CD8-positive, alpha-beta T cell (primary cell): ENCODE measurements at places on chromosomes 6 and 20.

DNA sequence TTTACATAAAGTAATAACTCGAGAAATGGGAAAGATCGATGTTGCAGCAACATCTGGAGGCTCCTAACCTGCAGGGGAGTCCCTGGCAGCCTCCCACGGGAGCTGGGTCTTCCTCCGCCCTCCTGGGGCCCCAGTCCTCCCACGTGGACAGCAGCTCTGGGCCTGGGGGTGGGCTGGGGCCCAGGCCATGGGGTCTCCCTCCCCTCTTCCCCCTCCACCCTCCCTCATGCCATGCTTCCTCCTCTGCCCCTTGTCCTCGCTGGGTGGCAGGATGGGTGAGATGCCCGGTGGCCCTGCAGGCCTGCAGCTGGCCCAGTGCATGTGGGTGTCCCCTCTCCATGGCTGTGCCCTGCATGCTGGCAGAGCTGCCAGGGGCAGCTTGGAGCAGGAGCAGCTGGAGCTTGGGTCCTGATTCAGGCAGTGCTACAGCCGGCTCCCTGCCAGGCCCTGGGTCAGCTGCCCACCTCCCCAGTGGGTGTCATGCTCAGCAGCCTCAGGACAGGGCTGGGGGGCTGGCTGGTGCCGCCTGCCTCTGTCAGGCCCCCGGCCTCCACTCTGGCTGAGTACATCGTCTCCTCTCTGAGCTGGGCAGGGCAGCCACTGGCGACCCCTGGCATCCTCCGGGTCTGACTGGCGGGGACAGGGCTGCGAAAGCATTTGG lies 48.9 kb upstream of the BHLHE23 start:
- no peak for DNase-seq

GRCh38 chr6:41469156-41470028 lies 76.8 kb upstream of the FOXP4 start:
- no peak for DNase-seq

GRCh38 chr6:74764486-74764885 lies 441.4 kb downstream of the COL12A1 start:
- DNase-seq: no peak

DNA sequence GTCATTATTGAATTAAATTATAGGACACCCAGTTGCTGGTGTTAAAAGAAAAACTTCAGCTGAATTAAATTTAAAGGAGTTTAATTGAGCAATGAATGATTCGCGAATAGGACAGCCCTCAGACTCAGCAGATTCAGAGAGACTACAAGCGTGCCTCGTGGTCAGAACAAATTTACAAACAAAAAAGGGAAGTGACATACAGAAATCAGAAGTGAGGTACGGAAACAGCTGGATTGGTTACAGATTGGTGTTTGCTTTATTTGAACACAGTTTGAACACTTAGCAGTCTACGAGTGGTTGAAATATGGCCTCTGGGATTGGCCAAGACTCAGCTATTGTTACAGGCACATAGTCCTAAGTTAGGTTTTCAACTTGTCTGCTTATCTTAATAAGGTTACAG lies 25.8 kb upstream of the TNFRSF21 start:
- DNase-seq: no peak

GRCh38 chr6:41687501-41688175 lies 47.8 kb downstream of the TFEB start:
- DNase-seq: no peak

DNA sequence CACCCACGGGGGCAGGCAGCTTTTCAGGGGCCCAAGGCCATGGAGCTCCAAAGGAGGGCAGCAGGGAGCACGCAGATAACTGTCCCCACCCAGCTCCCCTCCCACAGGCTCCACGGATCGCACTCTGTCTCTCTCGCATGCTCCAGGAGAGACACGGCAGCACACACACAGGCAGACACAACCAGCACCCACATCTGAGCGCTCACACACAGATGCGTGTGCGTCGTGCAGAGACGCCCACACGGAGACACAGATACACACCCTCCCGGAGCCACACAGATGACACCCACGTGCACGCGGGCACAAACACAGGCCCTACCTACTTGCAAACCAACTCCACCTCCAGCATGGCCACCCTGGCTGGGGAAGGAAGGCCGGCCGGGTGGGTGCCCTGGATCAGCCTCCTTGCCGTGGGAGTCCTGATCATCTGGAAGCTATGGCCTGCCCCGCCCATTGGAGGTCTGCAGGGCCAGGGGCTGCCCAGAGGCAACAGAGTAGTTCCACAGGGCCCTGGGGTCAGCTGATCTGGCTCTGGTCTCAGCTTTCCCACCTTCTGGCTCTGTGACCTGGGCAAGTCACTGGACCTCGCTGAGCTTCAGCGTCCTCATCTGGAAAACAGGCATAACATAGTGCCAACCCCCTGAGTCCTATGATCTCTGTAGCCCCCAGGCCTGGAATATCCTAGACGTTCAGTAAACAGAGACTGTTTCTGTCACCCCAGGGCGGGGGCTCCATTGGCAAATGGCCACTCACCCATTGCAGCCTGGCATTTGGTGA lies 31.5 kb downstream of the AAR2 start:
- no peak for DNase-seq

DNA sequence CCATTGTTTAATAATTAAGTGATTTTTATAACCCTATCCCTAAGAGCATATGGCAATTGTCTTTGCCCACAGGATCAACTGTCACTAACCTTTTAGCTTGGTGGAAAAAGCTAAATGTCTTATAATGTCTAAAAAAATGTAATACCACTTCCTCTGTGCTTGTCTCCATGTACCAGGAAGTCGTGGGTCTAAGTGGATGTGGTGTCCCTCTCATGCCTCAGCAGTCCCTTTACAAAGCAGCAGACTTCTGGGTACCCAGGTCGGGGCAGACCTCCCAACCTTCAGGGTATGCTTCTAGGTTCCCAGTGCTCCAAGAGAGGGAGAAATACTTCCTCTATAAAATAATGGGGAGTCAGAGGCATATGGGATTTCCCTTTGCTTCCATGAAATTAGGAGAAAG lies 74.7 kb downstream of the ZHX3 start:
- no peak for DNase-seq

GRCh38 chr20:44271915-44272663 lies 25.0 kb downstream of the GDAP1L1 start:
- DNase-seq: no peak

DNA sequence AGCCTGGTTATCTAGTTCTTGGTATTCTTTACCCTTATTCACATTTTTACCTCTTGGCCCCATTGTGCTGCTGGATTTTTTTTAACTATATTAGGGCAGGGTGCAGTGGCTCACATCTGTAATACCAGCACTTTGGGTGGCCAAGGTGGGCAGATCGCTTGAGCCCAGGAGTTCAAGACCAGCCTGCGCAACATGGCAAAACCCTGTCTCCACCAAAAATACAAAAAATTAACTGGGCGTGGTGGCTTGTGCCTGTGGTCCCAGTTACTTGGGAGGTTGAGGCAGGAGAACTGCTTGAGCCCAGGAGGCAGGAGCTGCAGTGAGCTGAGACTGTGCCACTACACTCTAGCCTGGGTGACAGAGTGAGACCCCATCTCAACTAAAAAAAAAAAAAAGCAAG lies 12.2 kb upstream of the TAF8 start:
- no peak for DNase-seq

DNA sequence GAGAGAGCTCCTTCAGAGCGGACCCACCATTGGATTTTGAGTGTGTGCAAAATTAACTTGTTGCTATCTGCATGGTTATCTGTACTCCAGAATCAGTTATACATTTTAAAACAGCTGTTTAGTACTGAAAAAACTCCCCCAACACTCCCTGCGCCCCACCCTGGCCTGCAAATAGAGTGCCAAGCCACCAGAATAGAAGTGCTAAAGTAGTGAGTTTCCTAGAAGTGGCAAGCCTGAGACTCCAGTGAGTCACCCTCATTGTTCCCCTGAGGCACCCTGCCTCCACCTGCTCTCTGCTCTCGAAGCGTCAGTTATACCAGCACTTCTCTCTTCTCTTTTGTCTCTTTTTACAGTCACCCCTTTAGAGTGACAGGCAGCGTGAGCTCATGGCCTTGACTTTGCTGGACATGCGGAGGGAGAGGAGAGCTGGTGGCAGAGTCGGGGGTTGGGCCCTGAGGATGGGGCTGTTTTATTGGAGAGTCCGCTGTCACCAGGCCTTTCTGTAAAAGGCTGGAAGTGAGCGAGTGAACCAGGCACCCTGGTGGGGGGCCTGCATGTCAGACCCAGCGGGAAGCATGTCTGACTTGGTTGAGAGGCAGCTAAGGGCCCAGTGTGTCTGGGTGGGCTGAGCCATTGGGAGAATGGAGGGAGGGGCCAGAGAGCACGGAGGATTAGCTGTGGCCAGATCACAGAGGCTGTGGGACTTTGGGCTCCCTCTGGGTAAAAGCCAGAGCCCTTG lies 10.4 kb downstream of the IGF2R start:
- DNase-seq: peak; percentile 80

DNA sequence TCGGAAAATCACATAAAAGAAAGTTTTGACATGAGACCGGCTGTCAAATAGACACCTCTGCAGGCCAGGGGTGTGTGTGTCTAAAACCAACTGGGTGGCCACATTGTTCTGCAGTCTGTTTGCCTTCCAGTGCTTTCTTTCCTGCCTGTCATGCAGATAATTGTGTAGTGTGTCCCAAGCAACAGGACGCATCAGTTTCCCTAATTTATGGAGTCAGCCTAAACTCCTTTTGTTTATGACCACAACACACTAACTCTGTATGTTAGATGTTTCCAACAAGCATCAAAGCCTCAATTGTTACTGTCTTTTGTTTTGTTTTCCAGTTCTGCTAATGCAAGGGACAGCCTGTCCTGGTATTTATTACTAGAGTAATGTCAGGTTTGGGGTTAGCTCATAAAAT lies 205.7 kb downstream of the ATXN1 start:
- DNase-seq: no peak

- DNase-seq: no peak
Observed at GRCh38 chr20:36102809-36103596, 51.5 kb upstream of the EPB41L1 start.
